Cardiac septum (tissue), 1 donor: ENCODE measurements at places on chromosomes 4 and X. TPM values are rescaled to one million over a fixed set of nuclear protein-coding genes. Genes with fewer than 3 reads are reported as not detected.

The SYTL5 gene
- total RNA-seq = 4.5 TPM

GRCh38 chr4:177047070-177047850 lies 254.5 kb upstream of the VEGFC start:
- DNase-seq = no peak

The MAB21L2 gene
- total RNA-seq = 0.19 TPM

- DNase-seq = no peak
Observed at GRCh38 chrX:152901816-152902501, 4.1 kb downstream of the ZNF185 start.

GRCh38 chrX:42695800-42696358 lies 82.1 kb downstream of the PPP1R2C start:
- DNase-seq = no peak

DNA sequence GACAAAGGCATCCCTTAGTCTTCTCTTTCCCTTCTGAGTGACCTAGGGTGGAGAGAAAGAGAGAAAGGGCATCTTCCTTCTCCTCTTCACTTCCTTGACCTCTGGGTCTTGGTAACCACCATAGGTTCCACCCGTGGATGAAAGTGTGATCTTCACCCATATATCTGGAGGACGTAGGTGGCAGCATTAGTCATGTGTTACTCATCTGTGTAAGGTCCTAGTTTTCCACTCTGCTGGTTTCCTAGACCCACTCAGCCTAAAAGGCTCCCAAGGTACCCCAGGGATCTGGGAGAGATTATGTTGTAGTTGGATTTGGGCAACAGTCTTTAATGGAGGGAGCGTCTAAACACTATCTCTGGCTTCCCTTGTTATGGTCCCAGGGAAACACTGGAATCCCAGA lies 45.5 kb upstream of the RAB9B start:
- no peak for DNase-seq

The ODAPH gene
- not detected for total RNA-seq

- no peak for DNase-seq
Observed at GRCh38 chr4:67480810-67481209, 64.5 kb downstream of the CENPC start.

DNA sequence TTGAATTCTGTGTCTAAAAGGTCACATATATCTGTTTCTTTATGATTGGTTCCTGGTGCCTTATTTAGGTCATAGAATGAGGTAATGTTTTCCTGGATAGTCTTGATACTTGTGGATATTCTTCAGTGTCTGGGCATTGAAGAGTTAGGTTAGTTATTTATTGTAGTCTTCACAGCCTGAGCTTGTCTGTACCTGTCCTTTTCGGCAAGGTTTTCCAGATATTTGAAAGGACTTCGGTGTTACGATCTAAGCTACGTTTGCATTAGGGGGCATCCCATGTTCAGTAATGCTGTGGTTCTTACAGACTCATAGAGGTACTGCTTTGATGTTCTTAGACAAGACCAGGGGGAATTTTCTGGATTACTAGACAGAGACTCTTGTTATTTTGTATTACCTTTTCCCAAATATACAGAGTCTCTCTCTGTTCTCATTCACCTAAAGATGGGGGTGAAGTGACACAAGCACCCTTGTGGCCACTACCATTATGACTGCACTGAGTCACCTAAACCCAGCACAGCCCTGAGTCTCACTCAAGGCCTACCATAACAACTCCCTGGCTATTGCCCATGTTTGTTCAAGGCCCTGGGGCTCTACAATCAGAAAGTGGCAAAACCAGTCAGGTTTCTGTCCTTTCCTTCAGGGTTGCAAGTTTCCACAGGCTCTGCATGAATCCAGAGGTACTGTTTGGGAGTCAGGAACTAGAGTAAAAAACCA lies 30.1 kb upstream of the CYSLTR1 start:
- no peak for DNase-seq

DNA sequence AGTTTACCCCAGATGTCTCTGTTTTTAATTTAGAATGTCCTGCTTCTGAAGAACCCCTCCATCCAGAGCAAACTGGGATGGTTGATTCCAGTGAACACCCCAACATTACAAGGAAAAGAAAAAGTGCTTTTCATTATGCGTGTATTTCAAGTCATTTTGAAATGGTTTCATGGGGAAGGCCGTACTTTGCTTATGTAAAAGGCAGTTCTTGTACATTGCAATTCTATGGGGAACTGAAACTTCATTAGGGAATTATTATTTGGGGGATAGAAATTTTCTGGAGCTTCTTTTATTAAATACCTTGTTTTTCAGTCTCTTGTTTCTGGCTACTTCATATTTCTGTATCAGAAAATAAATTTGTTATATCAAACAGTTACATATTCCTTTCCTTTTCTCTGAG lies 96.9 kb upstream of the ZNF518B start:
- DNase-seq = no peak

GRCh38 chrX:69000877-69001276 lies 164.4 kb downstream of the PJA1 start:
- no peak for DNase-seq

GRCh38 chr4:143481361-143481760 lies 32.1 kb upstream of the SMARCA5 start:
- no peak for DNase-seq

GRCh38 chr4:28469387-28469786 lies 1608.7 kb downstream of the STIM2 start:
- DNase-seq = no peak
